ENCODE measurements at places on chromosomes 7 and 10.

- DNase-seq: no peak
Measured at GRCh38 chr10:86712317-86712707, 44.0 kb downstream of the LDB3 start.

DNA sequence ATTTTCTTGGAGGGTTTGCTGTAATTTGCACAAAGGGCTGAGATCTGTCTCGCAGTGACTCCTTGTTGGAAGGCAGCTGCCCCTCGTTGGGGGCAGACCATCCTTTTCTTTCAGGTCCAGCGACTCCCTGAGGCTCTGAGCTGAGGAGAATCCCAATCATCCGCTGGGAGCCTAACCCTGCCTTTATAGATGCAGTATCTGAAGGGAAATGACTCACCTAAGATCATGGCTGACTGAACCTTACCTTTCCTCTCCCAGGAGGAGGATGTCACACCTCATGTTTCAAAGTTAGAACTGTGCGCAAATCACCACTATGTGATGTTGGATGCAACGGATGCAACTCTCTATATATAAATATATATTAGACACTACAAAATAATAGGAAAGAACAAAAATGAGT lies 36.4 kb upstream of the MXI1 start:
- DNase-seq: no peak

DNA sequence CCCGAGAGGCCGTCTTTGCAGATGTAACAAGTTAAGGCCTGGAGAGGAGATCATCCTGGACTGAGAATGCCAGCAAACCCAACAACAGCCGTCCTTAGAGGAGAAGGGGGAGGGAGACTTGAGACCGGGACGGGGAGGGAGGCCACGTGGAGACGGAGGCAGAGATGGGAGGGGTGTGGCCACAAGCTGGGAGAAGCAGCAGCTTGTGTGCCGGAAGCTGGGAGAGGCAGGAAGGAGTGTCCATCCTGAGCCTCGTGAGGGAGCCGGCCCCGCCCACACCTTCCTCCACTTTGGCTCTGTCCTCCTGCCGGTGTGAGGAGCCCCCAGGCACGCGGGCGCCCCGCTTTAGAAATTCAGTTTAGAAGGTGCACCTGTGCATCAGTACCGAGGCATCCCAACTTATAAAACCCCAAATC lies 95.7 kb downstream of the DNAJB6 start:
- DNase-seq: no peak

DNA sequence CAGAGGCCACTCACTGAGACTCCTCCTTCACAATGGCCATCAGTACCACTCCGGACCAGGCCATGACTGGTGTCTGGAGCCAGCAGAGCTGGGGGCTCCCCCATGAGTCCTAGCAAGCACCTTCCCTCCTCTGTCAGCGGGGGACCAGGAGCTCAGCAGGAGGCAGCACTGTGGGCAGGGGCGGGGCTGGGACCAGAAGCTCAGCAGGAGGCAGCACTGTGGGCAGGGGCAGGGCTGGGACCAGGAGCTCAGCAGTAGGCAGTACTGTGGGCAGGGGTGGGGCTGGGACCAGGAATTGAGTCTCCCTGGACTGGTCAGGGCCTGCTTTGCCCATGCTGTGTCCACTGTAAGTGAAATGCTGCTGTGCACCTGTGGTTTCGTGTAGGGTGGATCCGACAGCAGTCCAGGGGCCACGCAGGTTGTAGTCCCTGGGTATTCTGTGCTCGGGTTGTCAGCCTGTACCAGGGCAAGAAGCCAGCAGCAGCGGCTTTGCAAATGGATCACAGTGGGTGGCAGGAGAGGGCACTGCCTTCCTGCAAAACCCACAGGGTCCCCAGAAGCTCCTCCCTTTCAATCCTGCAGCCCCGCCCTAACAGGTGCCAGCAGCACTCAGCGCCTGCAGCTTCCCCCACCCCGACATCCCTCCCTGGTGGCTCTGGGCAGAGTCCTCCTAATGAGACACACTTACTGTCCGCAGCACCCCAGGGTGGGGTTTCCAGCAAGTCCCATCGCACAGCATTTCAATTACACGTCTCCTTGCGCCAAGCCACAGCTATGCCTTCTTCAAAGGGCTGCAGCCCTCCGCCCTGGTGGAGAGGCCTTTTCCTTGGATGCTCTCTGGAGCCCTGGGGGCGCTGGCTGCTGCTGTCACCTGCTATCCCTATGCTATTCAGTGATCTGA lies 220.5 kb downstream of the TCERG1L start:
- DNase-seq: no peak

DNA sequence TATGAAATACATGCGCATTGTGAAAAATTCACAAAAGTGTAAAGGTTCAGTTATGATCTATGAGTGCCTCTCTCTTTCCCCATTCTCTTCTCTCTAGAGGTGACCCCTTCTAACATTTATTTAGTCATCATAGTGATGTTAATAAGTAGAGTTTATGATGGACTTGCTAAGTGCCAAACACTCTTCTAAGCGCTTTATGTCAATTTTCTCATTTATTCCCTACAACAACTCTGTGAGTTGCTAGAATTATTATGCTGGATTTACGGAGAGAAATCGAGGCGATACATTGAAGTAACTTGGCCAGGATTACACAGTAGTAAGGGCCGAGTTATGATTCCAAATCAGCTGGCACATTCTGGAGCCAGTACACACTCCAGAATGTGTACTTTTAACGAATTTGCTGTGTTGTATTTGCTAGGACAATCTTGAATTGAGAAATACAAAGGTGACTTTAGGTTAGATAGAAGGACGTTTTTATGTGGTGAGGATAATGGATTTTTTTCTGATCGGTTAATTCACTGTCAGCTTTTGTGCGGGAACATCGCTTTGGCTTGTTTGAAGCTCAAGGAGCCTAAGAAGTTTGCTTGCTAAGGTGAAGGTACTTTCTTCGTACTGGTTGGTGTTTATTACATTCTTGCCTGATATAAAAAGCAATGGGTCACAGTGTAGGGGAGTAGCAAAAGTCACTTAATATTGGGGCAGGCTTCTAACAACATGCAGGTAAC lies 1.4 kb downstream of the ATRNL1 start:
- no peak for DNase-seq

DNA sequence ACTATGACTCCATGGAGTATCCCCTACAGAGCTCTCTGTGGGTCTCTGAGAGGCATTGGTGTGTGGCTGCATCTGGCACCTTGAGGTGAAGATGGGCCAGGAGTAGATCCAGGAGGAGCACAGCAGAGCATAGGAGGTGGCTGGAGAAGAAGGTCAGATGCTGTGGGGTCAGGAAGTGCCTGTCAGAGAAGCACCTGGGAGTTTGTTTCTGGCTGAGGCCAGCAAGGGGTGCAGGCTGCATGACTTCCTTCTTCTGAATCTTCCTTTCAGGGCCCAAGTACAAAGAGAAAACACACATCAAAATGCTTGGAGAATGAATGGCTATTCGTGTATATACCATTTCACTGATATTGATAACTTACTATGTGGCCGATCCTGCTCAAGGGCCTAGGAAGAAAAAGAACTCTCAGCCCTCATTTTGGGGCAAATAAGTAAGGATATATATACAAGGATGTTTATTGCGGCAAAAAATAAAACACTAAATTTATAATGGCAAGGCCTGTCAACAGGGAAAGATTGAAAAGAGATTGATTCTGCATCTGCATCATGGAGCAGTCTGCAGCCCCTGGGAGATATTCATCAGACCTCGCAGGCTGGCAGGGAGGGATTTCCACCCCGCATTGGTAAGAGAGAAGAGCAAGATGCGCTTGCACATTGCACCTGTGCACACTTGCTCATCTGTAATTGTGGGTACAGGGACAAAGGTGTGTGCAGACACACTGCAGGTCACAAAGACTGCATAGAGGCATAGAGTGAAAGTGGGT lies 39.2 kb downstream of the PTPRE start:
- DNase-seq: no peak

GRCh38 chr7:148665221-148665620 lies 33.5 kb upstream of the CUL1 start:
- no peak for DNase-seq

DNA sequence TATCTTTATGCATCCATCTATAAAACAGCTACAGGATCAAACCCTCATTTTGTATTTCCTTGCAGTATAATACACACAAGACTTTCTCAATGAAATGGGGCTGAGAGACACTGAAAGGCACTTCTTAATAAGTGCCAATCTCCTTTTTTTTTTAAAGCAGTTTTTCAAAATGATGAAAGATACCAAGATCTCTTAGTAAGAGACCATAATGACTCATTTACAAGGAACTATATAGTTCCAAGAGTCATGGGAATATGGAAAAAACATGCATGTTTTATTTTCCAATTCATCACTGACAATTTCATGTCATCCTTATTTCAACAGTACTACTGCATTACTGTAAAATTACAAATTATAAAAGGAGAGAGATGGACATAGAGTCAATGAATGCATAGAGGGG lies 973.7 kb downstream of the GATA3 start:
- DNase-seq: no peak

GRCh38 chr7:102425639-102426267 lies 7.6 kb upstream of the ORAI2 start:
- DNase-seq: peak; percentile 68

DNA sequence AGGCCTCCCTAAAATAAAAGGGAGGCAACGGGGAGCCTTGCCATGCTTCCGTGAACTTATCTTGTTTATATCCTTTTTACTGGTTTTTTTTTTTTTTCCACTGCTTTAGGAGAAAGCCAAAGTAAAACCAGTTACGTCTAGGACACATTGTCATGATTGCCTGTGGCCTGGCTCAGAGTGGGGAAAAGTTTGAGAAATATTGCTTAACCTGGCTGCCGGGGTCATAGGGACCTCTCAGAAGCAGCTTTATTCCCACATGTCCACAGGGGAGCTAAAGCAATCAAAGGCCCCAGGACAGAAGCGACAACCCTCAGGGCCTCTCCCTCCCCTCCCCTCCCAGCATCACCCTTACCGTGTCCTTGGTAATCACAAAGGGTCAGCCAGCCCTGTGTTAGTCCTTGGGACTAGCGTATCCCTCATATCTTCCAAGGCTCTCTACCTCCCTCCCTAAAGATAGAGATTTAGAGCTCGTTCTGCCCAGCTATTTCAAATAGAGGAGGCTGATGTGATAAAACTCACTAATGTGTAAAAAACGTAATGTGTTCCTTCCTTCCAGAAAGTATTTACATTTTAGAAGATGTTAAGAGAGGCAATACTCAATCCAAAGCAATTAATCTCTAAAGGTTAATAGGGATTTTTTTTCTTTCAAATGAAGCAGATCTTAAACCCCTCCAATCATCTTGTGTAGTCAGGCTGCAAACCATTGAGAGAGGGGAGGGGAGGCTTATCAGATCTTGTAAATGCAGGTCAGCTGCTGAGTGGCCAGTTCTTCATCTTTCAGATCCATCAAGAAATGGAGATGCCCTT lies 64.8 kb upstream of the PRKAR2B start:
- DNase-seq: no peak

DNA sequence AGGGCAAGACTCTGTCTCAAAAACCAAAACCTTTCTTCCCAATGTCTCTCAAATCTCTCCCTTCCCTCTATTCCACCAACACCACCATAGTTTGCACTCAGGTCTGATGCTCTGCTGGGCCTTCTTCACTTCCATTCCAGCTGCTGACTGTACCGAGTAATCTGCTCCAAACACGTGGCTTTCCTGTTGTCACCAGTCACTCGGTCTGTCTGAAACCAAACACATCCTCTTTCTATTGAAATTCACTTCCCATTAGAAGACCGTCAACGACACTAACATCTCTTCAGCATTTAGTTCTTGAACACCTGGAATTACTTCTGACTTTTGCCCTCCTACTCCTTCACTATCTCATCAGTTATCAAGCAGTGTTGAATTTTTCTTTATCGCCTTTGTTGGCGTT lies 4.7 kb upstream of the NRF1 start:
- no peak for DNase-seq

DNA sequence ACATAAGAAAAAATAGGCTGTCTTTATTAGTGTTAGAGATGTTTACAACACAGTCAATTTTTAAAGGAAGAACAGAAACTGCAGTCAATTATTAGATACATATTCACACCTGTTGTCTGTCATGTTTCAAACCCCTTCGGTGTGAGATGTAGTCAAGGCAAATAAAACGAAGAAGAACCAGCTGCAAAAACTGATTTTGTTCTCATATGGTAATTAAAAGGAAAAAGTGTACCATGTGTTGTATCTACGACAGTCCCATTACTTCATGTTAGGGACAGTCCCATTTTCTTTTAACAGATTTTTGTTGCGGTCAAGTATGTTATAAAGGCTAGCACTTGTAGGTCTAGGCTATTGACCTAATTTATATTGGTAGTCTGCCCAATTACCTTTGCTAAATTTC lies 149.4 kb downstream of the LRRN3 start:
- DNase-seq: no peak

GRCh38 chr7:157712666-157713235 lies 375.9 kb downstream of the DNAJB6 start:
- DNase-seq: no peak

- DNase-seq: no peak
Measured at GRCh38 chr7:129615018-129615417, 3.5 kb downstream of the NRF1 start.

- DNase-seq: no peak
Measured at GRCh38 chr7:10860516-10860915, 113.2 kb upstream of the PHF14 start.

DNA sequence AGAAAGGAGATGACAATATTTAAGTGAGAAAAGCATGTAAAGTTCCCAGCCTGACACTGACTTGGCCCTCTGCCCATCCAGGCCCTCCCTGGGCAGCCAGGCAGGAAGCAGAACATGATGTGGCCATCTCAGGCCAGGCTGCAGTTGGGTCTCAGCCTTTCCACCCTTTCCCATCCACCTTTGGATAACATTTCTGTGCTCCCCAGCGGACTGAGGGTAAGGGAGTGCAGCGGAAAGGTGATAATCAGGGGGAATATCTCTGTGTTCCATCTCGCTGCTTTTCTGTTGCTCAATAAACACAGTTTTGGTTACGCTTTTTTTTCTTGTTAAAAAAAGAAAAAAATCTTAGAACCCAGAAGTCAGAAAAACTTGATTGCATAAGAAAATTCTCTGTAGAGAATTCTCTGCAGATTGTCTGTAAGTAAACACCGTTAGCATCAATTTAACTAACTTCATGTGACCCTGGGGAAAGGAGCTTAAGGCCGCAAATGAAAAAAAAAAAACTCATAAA lies 37.2 kb upstream of the TARP start:
- DNase-seq: no peak

- no peak for DNase-seq
Measured at GRCh38 chr10:71112138-71112785, 100.1 kb upstream of the UNC5B start.

DNA sequence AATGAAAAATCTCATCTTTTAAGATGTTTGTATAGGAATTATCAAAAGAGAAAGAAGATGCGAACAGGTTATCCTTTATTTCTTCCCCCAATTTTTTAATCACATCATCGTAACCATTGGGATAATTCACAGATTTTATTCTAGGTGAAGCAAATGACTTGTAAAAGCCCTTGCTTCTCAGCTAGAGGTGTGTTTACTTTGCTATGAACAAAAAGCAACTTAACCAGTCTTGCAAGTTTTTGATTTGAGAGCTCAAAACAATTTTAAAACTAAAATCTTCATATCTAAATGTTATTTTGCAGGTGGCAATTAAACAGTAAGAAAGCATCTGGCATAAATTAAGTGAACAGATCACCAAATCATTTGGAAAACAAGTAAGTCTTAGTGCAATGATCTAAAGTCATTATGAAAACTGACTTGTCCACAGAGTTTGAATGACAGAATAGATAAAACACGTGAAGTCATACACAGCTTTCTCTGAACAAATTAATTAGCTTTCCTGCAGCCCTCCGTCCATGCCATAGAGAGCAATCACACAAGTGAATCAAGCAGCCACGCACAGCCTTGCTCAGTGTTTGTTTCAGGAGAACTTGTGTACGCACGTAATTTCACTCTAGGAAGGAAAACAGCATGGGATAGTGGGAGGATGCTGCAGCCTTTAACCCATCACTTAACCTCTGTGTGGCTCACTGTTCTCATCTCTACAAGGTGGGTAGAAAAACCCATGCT lies 85.0 kb upstream of the ZNF800 start:
- no peak for DNase-seq

All from stimulated activated CD8-positive, alpha-beta memory T cell treated with anti-CD3 and anti-CD28 coated beads, Interleukin-4, amount 100 ng/mL, for 1 hour (primary cell).